ENCODE measurements at places on chromosomes 16 and 17.

DNA sequence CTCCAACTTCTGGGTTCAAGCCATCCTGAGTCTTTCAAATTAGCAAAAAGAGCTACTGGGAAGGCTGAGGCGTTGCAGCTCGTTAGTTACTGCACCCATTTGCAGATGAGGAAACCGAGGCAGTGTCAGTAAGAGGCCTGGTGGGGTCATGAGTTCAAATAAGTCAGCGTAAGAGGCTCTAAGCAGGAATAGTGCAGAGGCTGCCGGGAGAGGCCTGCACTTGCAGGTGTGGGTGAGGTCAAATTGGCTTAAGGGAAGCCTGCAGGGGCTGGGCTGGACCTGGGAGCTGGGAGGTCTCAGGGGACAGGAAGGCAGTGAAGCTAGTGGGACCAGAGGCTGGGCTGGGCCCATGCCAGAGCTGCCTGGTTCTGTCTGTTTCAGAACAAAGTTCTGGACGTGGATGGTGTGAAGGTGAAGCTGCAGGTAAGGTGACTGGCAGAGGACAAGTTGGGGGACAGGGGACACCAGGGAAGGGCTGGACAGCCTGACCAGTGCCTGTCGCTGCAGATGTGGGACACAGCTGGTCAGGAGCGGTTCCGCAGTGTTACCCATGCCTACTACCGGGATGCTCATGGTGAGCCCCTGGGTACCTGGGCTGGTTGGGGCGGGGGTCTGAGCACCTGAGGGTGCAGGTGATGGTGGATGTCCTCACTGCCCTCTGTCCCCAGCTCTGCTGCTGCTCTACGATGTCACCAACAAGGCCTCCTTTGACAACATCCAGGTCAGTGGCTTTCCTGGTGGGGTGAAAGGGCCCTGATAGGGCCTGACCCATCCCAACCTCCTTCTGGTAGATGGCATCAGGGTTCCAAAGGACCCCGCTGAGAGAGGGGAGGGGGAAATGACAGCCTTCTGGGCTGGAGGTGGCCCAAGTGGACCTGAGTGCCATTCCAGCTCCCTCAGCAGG, 3.0 kb downstream of the RAB26 start:
- peaks cover 3% of the 10 kb centered on the region for H3K27me3 ChIP-seq
- peak overlapping the region; percentile 93 for H3K4me3 ChIP-seq
- peaks cover 32% of the 10 kb centered on the region for H3K4me1 ChIP-seq
- DNase-seq: peak; percentile 25
- H3K36me3 ChIP-seq: peaks cover 44% of the 10 kb centered on the region
- peak overlapping the region; percentile 98 for H3K27ac ChIP-seq

DNA sequence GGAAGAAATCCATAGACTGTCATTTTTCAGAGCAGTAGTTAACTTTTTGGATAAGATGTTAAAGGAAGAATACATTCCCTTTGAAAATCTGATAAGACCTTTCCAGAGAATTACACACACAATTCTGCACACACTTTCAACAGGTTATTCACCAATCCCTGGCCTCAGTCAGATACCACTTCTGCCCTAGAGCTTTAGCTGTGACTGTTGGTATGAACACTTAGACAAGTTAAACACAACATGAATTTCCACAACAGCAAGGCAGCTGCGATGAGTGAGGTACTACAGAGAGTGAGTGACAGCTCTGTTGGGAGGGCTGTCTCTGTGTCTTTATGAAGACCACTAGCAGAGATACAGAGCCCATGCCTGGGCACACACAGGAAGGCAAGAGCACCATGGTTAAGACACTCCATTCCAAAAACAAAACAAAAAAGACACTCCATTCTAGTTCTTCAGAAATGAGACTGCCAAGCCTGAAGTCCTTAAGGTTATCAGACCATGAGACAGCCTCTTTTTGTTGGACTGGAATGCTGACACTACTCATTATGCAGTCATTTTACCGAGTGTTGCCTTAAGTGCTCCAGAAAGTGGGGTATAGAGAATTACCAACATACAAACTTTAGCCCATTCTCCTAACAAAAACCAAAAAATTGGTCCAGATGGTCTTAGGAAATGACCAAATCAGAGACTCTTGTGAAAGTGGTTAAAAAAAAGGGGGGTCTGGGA, 42.4 kb downstream of the TOM1L2 start:
- no peaks in the 10 kb centered on the region for H3K27me3 ChIP-seq
- H3K36me3 ChIP-seq: peaks cover 1% of the 10 kb centered on the region
- H3K4me1 ChIP-seq: peaks cover 14% of the 10 kb centered on the region
- H3K4me3 ChIP-seq: no peak overlapping the region

DNA sequence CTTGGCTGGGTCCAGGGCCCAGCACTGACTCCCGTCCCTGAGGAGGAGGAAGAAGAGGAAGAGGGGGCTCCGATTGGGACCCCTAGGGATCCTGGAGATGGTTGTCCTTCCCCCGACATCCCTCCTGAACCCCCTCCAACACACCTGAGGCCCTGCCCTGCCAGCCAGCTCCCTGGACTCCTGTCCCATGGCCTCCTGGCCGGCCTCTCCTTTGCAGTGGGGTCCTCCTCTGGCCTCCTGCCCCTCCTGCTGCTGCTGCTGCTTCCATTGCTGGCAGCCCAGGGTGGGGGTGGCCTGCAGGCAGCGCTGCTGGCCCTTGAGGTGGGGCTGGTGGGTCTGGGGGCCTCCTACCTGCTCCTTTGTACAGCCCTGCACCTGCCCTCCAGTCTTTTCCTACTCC, 8.5 kb downstream of the HIRIP3 start:
- H3K27me3 ChIP-seq: no peaks in the 10 kb centered on the region
- peaks cover 29% of the 10 kb centered on the region for H3K36me3 ChIP-seq
- no peaks in the 10 kb centered on the region for H3K4me1 ChIP-seq
- H3K27ac ChIP-seq: no peak overlapping the region

GRCh38 chr17:63364387-63364786, 81.7 kb downstream of the CYB561 start:
- no peak overlapping the region for H3K27ac ChIP-seq
- DNase-seq: no peak
- no peak overlapping the region for H3K4me3 ChIP-seq
- no peaks in the 10 kb centered on the region for H3K4me1 ChIP-seq
- H3K36me3 ChIP-seq: peaks cover 4% of the 10 kb centered on the region
- no peaks in the 10 kb centered on the region for H3K27me3 ChIP-seq

DNA sequence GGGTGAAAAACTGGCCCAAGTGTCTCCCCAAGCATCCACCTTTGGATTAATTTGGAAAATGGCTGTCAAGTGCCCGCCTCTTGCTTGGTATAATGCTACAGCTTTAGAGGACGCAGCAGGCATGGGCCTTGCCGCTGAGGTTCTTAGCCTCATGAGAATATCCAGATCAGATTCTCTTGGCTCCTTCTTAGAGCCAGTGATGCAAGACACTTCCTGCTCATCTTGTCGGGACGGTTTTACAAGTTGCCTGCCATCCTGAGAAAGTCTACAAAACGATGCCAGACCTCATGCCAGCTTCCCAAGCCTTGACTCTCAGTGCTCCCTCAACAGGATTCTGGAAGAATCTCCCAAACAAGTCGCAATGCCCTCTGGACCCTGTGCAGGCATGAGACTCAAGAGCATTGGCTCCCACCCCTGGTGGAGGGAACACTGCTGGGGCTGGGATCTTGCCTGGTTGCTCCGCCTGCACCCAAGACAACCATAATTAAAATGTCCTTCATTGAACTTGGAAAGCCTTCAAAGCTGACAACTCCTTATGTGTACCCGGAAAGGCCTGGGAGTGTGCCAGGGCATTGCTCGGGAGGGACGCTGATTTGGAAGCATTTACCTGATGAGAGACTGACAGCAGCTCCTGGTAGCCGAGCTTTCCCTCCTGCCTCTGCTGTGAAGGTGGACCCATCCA, 25.8 kb upstream of the STH start:
- peaks cover 3% of the 10 kb centered on the region for H3K4me1 ChIP-seq
- H3K36me3 ChIP-seq: no peaks in the 10 kb centered on the region
- H3K4me3 ChIP-seq: no peak overlapping the region
- H3K27ac ChIP-seq: no peak overlapping the region
- peaks cover 9% of the 10 kb centered on the region for H3K27me3 ChIP-seq

DNA sequence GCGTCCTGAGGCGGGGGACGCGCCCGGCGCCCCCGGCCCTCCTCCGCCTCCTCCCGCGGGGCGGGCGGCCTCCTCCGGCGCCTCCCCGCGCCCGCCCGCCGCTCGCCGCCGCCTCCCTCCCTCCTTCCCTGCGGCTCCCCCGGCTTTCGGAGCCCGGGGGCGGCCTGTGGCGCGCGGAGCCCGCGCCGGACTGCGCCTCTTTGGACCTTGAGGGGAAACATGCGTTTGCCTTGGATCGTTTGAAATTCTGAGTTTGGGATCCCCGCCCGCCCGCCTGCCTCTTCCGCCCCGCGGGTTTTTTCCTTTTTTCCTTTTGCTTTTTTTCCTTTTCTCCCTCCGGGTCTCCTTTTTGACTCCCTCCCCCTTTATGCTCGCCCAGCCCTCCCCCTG, 390 bp downstream of the ZNRF1 start:
- peak; percentile 29 for DNase-seq
- H3K27ac ChIP-seq: no peak overlapping the region
- H3K4me1 ChIP-seq: peaks cover 26% of the 10 kb centered on the region

DNA sequence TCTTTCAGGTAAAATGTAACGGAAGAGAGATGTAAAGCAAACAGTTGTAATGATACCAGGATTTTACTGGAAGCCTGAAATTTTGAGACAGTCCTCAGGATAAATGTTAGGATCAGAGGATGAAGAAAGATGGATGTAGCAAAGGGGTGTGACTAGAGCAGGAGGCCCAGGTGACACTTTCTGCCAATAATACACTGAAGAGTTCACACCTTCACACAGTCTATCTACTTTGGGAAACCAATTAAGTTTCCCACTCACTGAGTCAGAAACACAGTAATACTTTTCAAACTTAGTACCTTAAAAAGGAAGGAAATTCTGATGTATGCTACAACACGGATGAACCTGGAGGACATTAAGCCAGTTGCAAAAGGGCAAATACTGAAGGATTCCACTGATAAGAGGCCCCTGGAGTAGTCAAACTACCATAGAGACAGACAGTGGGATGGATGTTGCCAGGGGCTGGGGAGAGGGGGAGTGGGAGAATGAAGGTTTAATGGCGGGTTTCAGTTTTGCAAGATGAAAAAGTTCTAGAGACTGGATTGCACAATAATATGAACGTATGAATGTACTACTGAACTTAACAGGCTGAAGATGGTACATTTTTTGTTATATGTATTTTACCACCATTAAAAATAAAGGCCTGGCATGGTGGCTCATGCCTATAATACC, 62.3 kb downstream of the CYTH1 start:
- H3K27me3 ChIP-seq: no peaks in the 10 kb centered on the region
- H3K36me3 ChIP-seq: no peaks in the 10 kb centered on the region
- no peak for DNase-seq

- no peaks in the 10 kb centered on the region for H3K4me1 ChIP-seq
- DNase-seq: no peak
- no peaks in the 10 kb centered on the region for H3K27me3 ChIP-seq
- no peak overlapping the region for H3K4me3 ChIP-seq
Measured at GRCh38 chr17:27158382-27158781, 135.5 kb upstream of the WSB1 start.

GRCh38 chr16:79664407-79664806, 63.9 kb upstream of the MAF start:
- no peaks in the 10 kb centered on the region for H3K4me1 ChIP-seq
- no peaks in the 10 kb centered on the region for H3K36me3 ChIP-seq
- H3K27me3 ChIP-seq: peaks cover 12% of the 10 kb centered on the region
- H3K27ac ChIP-seq: no peak overlapping the region
- no peak for DNase-seq
- H3K4me3 ChIP-seq: no peak overlapping the region

GRCh38 chr16:69217433-69217832, 30.5 kb downstream of the SNTB2 start:
- H3K4me3 ChIP-seq: no peak overlapping the region
- no peak for DNase-seq
- peaks cover 7% of the 10 kb centered on the region for H3K4me1 ChIP-seq
- no peaks in the 10 kb centered on the region for H3K36me3 ChIP-seq
- no peak overlapping the region for H3K27ac ChIP-seq

- no peak overlapping the region for H3K27ac ChIP-seq
- H3K27me3 ChIP-seq: peaks cover 10% of the 10 kb centered on the region
- DNase-seq: no peak
- H3K4me1 ChIP-seq: peaks cover 6% of the 10 kb centered on the region
- no peak overlapping the region for H3K4me3 ChIP-seq
Measured at GRCh38 chr17:73706428-73706827, 62.2 kb upstream of the SDK2 start.

DNA sequence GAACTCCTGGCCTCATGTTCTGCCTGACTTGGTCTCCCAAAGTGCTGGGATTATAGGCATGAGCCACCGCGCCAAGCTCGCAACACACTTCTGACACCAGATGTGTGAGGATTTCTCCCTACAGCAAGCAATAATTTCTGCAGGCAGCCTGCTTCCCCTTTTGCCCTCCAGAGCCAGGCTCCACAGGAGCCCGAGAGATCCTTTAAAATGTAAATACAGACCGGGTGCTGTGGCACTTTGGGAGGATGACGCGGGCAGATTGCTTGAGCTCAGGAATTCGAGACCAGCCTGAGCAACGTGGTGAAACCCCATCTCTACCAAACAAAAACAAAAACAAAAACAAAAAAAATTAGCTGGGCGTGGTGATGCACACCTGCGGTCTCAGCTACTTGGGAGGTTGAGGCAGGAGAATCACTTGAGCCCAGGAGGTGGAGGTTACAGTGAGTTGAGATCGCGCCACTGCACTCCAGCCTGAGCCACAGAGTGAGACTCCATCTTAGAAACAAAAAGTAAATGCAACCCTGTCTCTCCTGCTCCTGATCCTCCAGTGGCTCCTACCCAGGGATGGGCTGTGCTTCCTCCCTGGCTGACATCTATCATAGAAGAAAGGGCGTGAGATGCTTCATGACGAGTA, 14.7 kb downstream of the C16orf96 start:
- H3K4me3 ChIP-seq: no peak overlapping the region
- H3K4me1 ChIP-seq: no peaks in the 10 kb centered on the region
- no peaks in the 10 kb centered on the region for H3K36me3 ChIP-seq
- H3K27ac ChIP-seq: no peak overlapping the region
- no peaks in the 10 kb centered on the region for H3K27me3 ChIP-seq

DNA sequence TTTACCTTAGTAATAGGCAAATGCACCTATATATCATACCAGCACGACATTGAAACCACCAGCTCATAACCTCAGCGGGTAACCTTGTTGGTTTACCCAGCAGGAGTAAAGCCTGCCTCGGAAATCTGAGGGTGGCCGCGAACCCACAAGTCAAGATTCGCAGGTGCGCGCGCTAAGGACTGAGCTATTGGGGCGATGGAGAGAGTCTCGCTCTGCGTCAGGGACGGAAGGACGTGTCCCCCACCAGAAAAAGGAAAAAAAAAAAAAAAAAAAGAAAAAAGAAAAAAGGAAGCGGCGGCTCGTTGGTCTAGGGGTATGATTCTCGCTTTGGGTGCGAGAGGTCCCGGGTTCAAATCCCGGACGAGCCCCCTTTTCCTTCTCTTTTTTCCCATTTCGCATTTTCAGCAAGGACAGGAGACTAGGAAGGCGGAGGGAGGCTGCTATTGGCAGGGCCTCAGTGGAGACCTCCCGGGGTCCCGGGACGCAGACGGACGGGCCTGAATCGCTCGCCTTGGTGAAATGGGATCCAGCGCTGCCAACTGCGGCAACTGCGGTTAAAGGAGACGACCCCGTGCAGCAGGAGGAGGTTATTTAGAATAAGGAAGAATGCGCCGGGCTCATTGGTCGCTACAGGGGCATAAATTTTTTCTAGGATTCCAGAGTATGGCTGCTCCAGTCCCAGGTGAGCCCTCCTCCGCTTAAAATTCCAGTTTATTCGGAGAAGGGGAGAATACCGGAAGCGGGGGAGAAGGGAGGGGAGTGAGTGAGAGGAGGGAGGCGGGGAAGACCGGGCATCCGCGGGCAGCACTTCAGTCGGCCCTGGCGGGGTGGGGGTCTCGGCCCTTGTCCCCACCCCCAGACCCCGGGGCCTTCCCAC, at the start of gene OR1F1:
TSS of gene OR1F1 (plus strand) at position 407 of the 877 bp plus-strand sequence.
- peak within 1 kb of the TSS; percentile 94 for H3K27ac ChIP-seq
- H3K27me3 ChIP-seq: peaks cover 74% of the 10 kb centered on the region
- H3K4me1 ChIP-seq: peaks cover 61% of the 10 kb centered on the region
- peak; percentile 78 for DNase-seq
- peak within 1 kb of the TSS; percentile 79 for H3K4me3 ChIP-seq
